ENCODE measurements at places on chromosomes 12 and 14.

DNA sequence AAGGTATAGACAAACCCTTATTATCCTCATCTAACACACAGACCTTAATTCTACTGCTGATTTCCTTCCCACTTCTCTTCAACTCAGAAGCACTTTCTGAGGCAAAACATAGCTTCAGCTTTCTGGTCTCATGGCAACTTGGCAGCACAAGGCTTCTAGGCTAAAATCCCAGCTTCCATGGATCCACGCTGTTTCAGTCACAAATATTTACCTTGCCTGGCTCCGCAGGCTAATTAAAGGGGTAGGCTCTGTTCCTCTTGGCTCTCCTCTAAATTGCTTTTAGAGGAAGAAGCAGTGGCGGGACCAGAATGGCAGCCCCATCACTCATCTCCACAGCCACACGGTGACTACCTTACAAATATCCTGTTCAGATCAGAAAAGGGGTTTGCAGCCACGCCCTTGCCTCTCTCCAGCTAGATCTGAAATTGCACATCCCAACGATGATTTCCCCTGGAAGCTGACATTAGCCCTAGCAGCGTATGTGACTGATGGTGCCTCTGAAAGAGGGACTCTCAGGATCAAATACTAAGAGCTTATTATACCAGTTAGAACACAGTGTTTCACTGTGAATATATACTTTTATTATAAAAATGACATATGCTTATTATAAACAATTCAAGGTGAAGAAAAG is 221.5 kb upstream of the NUDT4 start:
- no peak for DNase-seq

DNA sequence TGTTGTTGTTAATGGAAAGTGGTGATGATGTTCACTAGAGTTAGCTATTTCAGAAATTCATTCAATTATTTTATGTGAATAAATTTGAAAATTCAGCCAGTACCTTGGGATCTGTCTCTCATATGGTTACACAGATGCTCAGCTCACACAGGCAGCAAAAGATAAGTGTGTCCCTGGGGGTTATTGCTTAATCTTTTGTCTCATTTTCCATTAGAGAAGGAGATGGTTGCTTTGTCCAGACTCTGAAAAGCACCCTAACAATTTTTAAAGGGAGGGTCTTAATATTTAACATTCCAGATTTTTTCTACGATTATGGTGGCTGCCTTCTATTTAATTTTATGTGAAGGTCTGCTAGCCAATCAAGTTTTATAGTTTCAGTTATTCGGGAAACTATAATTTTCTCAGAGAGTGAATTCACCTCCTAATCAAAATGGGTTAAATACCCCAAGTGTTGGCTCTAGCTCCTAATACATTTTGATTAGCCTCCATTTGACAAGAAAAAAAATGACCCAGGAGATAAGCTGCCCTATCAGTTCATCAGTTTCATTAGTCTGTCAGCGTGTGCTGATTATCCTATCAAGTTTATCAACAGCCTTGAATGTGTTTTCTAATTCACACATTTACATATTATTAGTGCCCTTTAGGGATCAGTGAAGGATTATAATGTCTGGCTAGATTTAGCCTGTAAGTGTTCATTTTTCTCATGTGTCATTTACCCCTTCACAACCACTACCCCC is 282.1 kb downstream of the TMTC2 start:
- no peak for DNase-seq

- DNase-seq = no peak
Measured at GRCh38 chr12:83796531-83796930, 1109.8 kb downstream of the TMTC2 start.

DNA sequence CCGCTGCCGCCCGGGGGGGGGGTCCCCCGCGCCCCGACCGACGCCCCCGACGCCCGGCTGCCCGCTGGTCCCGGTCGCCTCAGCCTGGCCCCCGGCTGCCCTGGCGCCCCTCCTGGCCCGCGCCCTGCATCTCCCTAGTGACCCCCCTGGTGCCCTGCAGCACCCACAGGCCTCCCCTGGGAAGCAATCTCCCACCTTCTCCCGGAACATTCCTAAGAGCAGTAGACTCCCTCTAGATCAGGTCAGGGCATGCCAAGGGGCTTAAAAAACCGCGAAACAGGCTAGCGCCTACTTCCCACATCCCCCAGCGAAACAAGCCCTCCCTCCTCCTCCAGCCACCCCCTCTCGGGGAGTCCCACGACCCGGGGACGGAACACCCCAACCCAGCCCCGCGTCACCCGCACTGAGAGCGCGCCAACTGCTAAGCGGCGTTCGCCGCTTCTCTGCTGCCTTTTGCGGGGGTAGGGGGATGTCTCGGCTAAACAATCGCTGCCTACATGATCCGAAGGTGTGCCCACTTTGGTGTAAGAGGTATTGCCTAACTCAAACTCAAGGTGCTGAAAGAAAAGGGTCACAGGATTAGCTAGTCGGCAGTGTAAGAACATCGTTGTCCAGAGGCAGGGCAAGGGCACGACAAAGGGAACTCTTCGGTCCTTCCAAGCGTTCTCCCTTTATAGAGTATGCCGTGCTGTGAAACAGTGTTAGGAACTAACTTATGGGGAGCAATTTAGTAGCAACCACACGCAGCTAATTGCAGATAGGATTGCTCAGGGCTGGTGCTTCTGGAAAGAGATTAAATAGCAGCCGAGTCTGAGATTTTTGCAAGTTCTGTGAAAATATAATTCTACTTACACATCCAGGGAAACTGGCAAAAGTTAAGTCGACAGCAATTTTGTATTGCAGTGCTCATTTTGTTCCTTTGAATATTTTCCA is 619 bp upstream of the NTN4 start:
- DNase-seq = no peak

- no peak for DNase-seq
Measured at GRCh38 chr12:106771425-106771824, 3.1 kb upstream of the RIC8B start.

GRCh38 chr12:46499901-46500300 is 127.3 kb upstream of the SLC38A2 start:
- no peak for DNase-seq

- DNase-seq = no peak
Measured at GRCh38 chr12:130775953-130776856, 60.1 kb upstream of the RIMBP2 start.

GRCh38 chr12:24840046-24840800 is 108.7 kb downstream of the BCAT1 start:
- DNase-seq = no peak
